ENCODE measurements at places on chromosomes 1 and 21. TPM values are rescaled to one million over a fixed set of nuclear protein-coding genes. Genes with fewer than 3 reads are reported as not detected.

DNA sequence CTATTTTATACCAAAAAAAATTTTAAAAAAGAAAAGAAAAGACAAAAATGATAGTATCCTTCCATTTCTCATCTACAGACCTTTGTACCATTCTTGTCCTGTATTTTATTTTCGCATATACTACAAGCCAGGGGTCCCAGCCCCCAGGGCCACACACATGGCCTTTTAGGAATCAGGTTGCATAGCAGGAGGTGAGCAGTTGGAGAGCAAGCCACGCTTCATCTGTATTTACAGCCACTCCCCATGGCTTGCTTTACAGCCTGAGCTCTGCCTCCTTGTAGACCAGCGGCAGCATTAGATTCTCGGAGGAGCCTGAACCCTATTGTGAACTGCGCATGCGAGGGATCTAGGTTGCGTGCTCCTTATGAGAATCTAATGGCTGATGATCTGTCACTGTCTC, 39.8 kb downstream of the RASSF5 start:
- no peak for DNase-seq

DNA sequence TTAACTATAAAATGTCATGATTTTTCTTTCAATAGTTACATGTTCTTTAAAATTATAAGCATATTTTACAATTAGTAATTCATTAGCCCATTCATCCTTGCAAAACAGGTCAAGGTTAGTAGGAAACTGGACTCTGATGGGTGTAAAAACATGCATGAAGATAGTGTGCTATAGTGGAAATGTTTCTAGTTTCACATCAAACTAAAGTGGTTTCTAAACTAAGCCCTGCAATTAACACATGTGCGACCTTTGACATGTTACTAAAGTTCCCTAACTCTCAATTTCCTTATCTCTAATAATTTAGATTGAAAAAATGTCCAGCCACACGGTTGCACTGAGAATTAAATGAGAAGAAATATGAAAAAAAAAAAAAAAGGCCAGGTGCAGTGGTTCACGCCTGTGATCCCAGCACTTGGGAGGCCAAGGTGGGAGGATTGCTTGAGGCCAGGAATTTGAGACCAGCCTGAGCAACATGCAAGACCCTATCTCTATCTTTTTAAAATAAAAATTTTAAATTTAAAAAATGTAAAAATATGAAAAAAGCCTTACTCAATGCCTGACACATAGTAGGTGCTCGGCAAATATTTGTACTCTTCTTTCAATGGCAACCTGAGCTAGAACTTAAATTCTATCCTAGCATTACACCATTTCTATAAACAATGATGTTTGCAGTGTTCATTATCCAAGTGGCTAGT, 44.1 kb upstream of the PALMD start:
- DNase-seq, result no peak

- DNase-seq, result peak; percentile 81
Observed at GRCh38 chr1:210250998-210251679, 18.5 kb downstream of the SERTAD4 start.

GRCh38 chr1:237139732-237140131, 97.7 kb downstream of the RYR2 start:
- DNase-seq, result no peak

DNA sequence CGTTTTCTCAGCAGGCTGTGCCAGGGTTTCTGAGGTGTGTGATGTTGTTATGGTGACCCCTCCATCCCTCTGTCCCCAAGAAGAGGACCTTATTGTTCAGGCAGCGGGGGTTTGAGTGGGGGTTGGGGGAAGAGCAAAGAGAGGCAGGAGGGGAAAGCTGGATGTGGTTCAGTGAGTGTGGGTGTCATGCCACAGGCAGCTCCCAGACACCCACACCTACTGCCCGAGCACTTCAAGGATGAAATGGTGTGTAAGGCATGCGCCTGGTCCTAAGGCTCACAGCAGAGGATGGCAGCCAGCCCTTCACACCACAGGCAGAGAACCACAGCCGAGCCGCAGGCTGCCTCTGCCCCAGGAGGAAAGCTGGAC, 49.9 kb upstream of the STUM start:
- no peak for DNase-seq

- DNase-seq, result no peak
Observed at GRCh38 chr1:102800406-102800805, 307.9 kb downstream of the COL11A1 start.

- DNase-seq, result no peak
Observed at GRCh38 chr1:175073061-175073460, 5.4 kb downstream of the TNN start.

GRCh38 chr21:29083306-29083705, 9.9 kb upstream of the CCT8 start:
- DNase-seq, result no peak

DNA sequence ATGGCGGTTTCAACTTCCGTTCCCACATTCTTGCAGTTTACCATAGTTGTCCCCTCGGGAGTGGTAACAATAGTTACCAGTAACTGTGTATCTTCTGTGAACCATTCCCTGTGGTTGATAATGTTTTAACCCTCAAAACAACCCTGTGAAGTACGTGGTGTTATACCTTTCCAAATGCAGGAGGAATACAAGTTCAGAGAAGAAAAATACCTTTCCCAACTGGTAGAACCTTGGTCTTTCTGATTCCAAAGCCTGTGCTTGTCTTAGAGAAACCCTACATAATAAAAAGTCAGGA, 789 bp downstream of the BTF3L4 start:
- no peak for DNase-seq

DNA sequence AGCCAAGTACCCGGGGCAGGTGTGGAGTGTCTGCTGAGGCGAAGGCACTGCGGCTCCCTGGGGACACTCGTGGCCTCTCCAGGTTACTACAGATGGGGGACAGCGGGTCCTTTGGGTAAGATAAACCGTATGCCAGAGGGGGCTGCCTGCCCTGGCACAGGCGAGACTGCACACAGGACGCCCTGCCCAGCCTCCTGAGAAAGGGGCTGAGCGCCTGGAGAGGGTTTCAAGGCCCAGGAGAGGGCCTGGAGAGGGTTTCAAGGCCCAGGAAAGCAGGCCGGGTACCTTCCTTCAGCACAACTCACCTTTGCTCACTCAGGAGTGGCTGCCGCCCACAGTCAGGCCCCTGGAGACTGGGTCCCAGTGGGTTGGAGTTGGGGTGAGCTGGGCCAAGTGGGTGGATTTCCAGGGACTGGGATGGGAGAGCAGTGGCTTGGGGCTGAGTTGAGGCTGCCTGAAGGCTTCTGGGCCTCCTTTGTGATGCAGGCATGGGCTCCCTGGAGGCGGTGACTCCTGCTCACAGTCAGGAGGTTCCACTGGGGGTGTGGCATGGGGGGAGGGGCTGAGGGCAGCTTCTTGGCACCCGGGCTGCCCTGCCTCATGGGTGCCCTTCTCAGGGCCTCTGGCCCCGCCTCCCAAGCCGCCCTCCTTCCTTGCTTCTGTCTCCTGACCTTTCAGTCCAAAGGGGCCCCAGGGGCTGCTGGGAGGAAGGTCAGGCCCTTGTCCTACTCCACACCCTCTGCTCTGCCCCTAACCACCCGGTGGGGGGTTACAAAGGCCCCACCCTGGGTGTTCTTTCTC, at the start of gene MMEL1:
MMEL1 (minus strand) TSS at position 456 of the 801 bp plus-strand sequence. CDS start 3,532 bp downstream, outside the sequence.
- no peak for DNase-seq

GRCh38 chr1:43280692-43281091, 4.7 kb downstream of the C1orf210 start:
- no peak for DNase-seq

Gene LRRIQ3
- 1.1 TPM for total RNA-seq

Gene CD84
- total RNA-seq, result not detected

Gene SPATA46
- not detected for total RNA-seq

Data from PC-9 (cell line).